A549 (cell line): ENCODE measurements at places on chromosomes 3 and 15.

DNA sequence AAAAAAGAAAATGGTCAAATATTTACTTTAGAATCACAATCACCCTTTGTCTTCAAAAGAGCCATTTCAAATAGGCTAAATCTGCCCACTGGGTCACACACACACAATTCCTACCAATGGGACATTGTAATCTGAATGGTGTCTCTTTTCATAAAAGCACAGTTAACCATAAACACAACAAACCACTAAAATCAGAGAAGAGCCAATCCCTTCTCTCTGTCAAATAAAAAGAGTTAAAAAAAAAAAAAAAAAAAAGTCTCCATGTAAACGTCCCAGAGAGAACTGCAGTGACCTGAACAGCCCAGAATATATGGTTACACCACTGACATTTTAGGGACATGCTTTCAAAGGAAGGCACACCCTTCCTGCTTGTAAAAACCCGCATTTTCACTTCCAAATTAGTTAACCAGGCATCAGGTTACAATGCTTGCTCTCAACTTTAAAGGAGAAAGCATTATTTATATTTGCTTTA, 63.7 kb downstream of the PRICKLE2 start:
- DNase-seq = no peak

- no peak for DNase-seq
Measured at GRCh38 chr3:145209561-145209960, 951.4 kb downstream of the PLOD2 start.

DNA sequence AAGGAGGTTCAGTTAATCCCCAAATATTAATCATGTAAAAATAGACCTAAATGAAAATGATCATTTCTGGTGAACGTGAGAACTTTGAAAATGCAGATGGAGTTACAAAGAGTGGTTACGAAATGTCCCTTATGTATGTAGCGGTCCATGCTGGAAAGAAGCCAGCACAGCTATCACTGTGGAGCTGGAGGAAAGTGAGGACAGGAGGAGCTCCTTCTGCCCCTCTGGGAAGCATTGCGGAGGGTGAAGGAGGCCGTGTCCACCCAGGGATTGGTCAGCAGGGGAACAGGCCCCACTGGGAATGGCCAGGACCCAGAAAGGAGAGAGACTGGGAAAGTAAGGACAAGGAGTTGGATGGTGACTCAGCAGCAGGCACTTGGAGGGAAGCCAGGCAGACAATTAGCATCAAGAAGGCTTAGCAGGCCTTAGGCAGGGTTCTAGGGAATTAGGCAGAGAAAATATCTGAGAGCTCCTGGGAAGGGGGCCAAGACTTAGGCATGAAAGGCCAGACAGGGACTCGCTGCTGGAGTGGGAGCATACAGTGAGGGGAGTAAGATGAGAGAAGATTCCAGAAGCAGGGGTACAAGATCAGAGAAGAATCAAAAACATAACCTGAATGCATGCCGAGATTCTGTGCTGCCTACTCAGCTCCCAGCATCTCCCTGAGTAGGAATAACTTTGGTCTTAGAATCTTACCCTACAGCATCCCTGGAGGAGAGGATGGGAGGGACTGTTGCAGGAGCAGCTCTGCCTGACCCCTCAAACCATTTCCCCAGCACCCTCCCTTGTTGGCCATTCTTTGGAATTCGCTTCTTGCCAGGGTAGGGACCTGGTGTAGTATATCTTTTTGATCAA, 171.0 kb upstream of the UMPS start:
- peak; percentile 36 for DNase-seq

- peak; percentile 28 for DNase-seq
Measured at GRCh38 chr3:124248471-124249028, 256.6 kb upstream of the ROPN1 start.

DNA sequence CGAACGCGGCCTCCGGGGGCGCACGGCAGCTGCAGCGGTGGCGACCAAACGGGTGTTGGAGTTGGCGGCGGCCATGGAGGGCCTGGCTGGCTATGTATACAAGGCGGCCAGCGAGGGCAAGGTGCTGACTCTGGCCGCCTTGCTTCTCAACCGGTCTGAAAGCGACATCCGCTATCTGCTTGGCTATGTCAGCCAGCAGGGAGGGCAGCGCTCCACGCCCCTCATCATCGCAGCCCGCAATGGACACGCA, 725 bp downstream of the FEM1B start:
- DNase-seq = peak; percentile 56

DNA sequence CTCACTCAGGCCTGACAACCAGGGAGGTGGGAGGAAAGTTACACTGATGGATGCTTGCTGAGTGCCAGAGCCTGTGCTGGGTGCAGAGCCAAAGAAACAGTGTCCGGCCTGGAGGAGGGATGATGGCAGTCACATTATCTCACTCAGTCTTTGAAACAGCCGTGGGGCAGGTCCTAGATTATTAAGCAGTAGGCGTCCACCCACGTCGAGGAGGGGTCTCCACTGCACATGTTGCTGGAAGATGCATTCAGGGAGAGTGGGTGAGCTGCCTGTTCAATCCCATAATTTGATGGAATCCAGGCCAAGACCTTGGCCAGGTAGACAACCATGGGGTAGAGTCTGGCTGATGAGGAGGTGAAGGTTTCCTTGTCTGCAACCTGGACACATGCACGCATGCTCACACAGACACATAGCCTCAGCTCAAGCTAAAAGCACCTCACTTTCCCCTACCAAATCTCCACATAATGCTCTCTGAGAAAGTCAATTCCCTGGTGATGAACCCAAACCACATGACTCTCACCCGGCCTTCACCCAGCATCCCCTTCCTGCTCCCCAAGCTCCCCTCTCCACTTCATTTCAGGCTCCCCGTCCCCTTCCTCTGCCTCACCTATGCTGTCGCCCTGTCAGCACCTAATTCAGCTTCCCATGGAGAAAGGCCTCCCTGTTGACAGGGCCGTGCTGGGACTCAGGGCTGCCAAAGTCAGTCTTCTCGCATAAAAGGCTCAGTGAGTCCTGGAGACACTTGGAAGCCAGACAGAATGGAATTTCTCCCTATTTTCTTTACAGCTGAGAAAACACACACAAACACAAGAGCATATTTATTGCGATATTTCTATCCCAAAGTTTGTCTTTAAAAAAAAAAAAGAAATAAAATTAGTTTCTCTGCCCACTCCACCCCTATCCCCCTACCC, 29.8 kb downstream of the ACAN start:
- no peak for DNase-seq

DNA sequence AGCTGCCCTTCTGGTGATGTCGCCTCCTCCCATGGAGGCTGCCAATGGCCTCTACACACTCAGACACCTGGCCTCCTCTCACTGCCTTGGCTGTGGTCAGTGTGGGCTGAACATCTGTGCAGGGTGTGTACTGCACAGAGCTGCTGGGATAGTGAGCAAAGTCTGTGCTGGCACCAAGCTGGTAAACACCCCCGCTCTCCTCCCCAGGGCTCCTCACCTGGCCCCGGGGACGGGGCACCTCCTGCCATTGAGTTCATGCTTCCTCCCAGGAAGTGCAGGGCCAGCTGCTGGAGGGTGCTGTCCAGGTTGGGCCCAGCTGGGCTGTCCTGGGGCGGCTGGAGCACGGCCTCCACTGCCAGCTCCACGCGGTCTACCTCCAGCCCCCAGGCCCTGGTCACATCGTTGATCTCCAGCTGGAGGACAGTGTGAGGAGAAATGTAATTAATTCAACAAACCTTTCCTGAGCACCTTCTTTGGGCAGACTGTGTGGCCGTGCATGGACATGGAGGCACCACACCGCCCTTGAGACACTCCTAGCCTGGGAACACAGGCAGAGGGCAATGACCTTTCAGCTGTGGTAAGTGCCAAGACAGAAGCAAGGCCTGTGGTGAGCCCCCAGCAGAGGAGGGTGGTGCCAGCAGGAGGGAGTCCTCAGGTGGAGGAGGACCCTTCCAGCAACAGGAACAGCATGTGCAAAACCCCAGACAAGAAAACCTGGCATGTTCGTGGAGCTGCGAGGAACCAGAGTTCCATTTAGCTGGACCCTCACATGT, 6.8 kb downstream of the STOML1 start:
- no peak for DNase-seq

- DNase-seq = no peak
Measured at GRCh38 chr3:72127844-72128243, 342.9 kb upstream of the PROK2 start.

DNA sequence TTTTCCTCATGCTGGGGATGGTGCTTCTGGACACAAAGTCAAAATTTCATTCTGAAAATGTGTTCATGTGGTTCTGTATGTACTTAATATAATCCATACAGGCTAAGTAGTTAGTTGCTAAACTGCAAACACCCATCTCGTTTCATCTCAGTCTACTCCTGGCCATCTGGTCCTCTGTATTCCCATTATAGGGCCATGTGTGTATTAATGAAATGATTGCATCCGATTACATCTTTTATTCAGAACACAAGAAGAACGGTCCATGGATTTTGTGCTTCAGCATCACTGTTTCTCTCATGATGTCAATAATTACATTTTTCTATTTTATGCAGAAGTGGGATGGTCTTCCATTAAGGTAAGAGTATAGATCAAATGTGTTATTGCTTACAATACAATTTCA, 6.1 kb upstream of the GJD2 start:
- no peak for DNase-seq

DNA sequence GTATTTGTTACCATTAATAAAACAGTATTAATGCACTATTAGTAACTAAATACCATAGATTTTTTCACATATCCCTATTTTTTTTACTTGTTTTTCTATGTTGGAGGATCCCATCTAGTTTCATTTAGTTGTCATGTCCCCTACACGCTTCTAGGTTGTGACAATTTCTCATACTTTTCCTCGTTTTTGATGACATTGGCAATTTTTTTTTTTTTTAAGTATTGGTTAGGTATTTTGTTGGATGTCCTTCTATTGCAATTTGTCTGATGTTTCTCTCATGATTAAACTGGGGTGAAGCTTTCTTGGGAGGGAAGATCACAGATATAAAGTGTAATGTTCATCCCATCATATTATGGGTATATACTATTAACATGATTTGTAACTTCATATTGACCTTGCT, 409.1 kb upstream of the CNTN6 start:
- no peak for DNase-seq

DNA sequence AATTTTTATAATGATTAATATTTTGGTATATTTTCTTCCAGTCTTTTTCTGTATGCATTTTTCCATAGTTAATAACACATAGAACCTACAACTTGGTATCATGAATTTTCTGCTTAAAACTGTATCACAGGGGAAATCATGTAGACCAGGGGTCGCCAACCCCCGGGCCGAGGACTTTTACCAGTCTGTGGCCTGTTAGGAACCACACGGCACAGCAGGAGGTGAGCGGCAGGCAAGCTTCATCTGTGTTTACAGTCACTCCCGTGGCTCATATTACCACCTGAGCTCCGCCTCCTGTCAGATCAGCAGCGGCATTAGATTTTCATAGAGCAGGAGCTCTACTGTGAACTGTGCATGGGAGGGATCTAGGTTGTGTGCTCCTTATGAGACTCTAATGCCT, 54.7 kb downstream of the RPL22L1 start:
- no peak for DNase-seq
